ENCODE measurements at places on chromosomes 7 and 10.

DNA sequence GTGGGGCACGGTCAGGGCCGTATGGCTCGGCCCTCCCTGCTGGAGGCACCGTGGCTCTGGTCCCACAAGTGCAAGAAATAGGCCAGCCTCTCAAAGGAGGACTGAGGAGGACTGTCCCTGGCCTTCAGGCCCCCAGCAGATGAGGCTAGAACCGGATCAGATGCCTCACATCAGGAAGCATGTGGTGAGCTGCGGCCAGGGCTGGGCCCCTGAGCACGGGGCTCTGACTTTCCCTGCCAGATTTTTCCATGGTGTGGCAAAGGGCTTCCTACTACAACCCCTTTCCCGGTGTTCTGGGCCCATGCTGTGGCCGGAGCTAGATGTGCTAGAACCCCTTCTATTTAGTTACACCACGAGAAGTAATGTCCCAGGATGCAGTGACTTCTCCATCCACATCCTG, 100.4 kb downstream of the TCERG1L start:
- no peak for DNase-seq

DNA sequence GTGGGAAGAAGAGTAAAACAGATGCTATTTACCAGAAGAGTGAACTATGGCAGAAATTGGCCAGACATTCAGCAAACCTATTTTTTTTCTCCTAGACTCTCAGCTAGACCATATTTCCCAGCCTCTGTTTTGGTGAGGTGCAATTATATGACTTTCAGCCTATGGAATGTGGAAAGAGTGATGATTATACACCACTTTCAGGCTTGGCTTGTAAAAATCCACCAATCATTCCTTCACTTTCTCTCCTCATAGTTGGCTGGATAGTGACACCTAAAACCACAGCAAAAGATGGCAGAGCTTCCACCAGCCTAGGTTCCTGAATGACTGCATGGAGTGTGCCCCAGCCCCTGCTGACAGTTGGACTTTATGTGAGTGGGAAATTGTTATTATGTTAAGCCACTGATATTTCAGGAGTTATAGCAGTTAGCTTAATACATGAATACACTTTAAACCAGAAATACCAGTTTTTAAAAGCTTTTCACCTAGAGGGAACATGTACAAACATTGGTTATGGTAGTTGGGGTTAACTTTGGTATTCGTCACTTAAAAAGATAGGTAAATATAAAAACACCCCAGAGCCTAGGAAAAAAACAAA, 19.1 kb upstream of the TNKS2 start:
- no peak for DNase-seq

DNA sequence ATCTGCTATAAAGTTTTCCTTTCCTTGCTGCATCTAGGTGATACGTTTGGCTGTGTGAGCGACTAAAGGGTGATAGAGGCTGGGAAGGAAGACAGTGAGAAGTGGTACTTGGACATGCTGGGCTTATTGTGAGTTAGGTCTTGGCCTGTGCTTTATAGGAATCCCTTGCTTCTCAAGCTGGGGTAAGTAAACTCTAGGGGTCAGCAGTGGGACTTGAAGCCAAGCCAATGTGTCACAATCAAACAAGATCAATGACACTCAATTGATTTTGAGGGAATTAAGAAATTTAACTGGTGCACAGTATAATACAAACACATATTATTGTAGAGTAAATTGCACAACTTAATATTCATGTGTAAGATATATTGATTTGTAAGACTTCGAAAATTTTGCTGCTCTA, 155.8 kb upstream of the AOAH start:
- DNase-seq, result peak; percentile 13

GRCh38 chr10:78478919-78479318, 445.3 kb downstream of the RPS24 start:
- DNase-seq, result no peak

- DNase-seq, result no peak
Measured at GRCh38 chr7:94580601-94581000, 71.0 kb downstream of the CASD1 start.

DNA sequence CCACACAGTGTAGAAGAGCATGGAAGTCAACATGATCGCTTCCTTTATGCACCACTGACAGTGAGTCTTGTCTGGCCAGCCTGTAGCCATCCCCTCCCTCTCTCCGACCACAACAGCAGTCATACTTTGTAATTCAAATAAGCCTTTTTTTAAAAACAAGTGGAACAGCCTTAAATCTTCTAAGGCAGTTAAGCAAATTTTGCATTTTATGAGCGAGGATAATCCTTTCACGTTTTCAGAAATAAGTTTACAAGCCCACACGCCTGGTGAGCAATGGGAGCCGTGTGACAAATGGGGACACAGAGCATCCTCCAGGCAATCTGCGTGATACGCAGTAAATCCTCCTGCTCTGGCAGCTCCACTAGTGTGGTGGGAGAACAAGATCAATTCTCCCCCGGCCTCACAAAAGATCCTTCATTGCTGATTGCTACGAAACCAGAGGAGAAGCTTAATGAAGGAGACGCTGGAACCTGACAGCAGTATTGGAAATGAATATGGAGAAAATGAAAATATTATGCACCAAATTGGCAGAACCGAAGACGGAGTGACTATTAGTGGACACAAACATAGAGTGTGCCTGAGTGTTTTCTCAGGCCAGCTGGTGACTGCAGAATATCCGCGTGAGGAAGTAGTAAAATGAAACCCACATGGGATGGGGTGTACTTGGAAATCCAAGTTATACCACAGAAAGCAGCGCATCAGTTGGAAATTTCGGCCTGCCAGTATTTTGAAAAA, 104.2 kb upstream of the CDCA7L start:
- DNase-seq, result no peak

DNA sequence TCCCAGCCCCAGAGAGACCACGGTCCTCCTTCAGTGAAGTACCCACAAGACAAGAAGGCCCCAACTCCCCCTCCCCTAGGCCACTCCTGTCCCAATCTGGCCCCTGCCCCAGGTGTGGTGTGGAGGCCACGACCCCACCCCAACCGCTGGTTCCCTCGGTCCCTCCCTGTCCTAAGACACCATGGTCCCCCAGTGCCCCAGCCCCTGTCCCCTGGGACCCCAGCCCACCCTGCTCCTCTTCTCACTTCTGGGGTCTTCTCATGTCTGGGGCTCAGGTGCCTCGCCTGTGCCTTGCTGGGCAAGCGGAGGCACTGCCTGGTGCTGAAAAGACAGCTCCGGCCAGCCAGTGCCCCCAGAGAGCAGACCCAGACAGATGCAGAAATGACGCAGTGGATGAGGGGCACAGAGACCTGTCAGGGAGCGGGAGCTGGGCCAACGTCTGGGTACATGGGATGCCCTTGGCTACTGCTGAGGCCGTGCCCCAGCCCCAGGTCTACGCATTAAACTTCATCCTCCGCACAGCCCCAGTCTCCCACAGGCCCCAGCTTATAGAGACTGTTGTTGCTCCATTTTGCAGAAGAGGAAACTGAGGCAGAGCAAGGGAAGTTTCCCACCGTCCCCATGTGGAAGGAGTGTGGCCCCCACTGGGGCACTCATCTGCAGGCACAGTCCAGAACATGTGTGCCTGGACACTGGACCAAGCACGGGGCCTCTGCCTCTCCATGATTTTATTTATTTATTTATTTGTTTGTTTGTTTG, 14.8 kb downstream of the GRIFIN start:
- DNase-seq, result peak; percentile 81

DNA sequence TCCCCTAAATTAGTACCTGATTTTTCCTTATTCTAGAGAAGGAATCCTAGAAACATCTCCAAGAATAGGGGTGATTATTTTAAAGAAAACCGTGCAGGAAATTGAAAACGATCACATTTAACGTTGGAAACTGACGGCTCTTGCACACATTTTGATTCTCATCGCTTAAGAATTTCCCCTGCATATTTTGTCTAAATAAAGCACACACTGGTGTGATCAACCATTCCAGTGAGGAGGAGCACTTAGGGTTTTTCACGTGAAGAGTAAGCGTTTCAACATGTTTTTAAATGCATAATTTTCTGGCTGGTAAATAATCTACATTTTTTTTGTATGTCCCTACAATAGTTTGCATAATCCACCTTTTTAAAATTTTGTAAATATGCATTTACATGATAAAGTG, 229.7 kb upstream of the PFKP start:
- DNase-seq, result no peak

DNA sequence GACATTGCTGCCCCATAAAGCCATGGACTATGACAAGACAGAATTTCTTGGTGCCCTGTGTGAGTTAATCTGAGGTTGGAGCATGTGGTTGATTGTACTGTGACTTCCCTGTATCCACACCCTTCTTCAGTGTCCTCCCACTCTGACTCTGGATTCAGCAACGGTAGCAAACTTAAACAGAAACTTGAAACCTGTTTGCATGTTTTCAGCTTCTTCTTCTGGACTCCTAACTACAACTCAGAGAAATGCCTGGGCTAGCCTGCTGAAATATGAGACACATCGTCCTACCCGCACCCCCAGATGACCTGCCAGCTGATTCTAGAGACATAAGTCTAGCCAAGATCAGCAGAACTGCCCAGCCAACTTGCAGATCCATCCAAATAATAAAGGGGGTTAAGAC, 78.4 kb downstream of the IPMK start:
- DNase-seq, result no peak

DNA sequence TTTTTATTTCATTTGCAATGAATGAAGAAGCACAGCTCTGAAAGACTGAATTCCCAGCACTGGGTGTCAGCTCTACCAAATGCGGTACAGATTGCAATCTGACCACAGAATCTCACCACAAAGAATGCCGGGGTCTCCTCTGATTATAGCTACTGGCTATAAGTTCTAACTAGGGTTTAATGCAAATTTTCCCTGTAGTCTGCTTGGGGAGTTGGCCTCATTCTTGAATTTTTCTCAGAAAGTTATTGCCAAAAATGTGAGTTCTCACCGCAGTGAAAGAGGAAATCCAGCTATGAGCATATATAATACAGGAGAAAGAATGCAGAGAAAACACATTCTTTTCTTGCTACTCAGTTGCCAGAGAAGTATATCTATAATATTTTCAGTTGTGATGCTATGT, 1255.7 kb upstream of the LRRTM3 start:
- DNase-seq, result no peak

- no peak for DNase-seq
Measured at GRCh38 chr7:55187701-55188491, 169.1 kb downstream of the EGFR start.

DNA sequence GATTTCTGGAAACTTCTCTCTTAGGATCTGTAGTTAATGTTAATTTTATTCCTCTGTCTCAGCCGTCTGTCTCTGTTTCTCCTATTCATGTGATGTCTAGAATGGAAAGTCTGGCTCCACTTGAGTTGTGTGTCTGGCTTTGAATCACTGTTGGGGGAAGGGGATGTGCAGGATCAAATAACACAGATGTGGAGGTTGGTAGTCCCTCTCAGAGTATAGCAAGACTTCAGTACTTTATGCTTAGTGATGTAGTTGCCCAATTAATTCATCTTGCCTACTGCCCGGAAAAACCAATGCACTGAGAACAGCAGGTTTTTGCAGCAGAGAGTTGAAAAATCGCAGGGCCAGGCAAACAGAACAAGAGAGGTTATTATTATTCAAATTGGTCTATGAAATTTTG, 79.2 kb downstream of the PHTF2 start:
- no peak for DNase-seq

DNA sequence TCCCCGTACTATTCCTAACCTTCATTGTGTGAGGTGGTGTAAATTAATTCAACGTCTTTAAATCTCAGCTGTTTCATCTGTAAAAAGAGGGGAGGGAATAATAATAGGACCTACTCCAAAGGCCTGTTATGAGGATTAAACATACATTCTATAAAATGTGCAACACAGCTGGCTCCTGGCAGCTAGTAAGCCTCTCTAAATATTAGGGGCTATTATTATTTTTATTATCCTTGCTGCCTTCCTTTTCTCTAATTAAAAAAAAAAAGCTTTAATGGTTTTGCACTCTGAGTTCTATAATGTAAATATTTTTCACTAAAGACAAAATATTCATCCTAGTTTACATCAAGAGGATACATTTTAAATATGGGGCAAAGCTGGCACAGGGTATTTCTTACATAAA, 19.5 kb downstream of the EXOC4 start:
- DNase-seq, result no peak

GRCh38 chr7:48102530-48102929, 13.5 kb downstream of the UPP1 start:
- DNase-seq, result no peak

- DNase-seq, result no peak
Measured at GRCh38 chr10:5742116-5742515, 57.5 kb downstream of the TASOR2 start.

DNA sequence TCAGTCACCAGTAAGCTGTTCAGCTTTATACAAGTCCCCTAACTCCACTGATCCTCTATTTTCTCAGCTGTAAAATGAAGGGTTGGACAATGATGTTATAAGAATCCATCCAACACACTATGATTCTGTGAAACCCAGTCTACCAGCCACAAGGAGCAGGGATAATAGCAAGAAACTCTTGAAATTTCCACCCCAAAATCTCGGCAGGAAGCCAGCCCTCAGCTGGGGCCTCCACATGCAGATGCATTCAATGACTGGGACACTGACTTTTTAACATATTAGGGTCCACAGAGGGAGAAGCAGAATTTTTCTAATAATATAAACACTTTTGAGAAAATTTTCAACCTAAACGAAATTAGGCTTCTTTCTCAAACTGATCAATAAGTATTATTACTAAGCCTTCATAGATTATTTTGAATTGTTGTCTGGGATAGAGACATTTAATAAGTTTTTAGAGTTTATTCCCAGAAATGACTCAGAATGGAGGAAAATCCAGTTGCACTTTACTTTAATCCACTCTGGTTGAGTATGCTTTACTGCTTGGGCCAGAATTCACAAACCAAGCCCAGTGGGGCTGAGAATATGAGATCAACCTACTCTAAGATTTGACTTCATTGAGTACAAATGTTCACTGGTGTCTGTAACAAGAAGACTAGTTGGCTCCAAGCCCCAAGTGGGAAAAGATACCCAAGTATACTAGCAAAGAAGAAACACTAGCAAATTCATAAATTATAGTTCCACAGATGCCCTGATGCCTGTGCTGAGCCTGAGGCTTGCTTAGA, 168.6 kb downstream of the C7orf25 start:
- DNase-seq, result no peak

DNA sequence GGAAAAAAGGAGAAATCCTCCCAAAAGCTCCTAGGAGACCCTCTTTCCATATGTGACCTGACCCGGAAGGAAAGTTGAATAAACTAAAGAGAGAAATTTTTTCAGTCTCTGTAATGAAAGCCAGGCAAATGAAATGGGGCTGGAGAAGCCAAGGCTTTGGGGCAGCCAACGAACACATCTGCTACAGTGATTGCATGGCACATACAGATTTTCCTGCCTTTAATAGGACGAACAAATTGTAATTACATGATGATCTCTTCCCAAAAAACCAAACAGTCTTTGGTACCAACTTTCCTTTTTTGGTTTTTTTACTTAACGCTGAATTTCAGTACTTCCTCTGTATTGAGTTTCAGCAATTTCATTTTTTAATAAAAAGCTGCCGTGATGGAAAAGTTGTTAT, 23.5 kb upstream of the PTN start:
- DNase-seq, result no peak

Data from H7 (cell line).